ENCODE measurements at places on chromosomes 7 and 10.

- DNase-seq = no peak
Measured at GRCh38 chr7:157423886-157424565, 87.2 kb downstream of the DNAJB6 start.

- no peak for DNase-seq
Measured at GRCh38 chr7:116940689-116941370, 12.5 kb upstream of the ST7 start.

DNA sequence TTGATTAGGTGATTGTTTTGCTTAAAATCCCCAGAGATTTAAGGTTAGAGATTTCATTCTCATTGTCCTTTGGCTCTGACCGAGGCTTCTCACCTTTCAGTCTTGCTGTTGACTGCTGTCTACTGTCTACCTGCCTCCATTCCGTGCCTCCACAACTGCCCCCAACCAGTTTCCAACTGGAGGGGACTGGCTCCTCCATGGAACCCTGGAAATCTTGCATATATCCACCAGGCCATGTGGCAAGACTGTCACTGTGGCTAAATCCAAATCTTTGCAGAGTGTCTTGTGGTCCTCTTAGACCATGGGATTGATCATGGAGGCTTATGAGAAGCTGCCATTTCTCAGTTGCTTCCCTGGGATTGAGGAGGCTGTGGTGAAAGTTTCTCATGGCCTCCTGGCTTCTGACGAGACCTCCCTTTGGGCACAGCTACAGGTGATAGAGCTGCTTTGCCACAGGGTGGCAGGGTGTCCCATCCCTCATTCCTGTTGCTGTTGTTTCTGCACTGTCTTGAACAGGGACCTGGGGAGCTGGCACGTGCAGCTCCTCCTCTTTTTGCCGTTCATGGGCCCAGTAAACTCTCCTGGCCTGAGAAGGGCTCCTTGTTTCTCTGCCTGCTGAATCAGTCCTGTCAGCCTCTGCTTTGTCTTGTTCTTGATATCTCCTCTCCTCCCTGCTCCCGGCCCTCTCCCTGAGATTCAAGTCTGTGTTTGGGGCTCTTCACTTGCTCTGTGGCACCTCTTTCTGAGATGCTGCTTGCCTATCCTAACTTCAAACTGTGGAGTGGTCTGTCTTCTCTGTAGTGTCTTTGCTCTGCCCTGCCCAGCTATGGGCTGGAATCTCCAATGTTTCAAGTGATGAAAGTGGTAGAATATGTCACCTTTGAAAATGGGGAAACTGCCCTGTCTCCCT is 63.6 kb upstream of the IGFBP3 start:
- DNase-seq = no peak

DNA sequence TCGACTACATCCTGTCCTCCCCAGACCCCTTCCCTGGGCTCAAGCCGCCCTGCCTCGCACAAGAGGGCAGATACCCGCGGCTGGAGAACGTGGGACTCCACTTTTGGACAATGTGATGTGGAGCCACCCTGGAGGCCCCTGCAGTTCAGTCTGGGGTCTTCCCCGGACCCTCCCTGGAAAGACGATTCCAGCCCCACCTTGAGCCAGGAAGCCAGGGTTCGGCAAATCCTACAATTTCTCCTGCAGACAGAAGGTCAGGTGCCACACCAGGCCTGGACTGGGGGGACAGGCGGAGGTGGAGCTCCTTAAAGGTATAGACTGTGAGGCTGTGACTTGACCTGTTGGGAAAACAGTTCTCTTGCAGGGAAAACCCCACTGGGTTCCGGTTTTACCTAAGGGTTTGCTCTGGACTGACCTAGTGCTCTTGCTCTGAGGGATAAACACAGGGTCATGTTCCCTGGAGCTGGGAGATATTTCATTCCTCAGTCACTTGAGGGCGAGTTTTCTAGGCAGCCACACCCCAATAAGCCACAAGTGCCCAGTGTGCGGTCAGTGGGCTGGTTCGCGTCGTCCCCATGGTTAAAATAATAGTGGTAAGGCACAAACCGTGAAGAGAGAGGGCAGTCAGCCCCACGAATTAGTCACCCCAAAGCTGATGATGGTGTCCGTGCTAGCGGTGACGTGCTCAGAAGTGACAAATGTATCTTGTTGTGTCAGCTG is 1.6 kb downstream of the FOXL3 start:
- DNase-seq = no peak

DNA sequence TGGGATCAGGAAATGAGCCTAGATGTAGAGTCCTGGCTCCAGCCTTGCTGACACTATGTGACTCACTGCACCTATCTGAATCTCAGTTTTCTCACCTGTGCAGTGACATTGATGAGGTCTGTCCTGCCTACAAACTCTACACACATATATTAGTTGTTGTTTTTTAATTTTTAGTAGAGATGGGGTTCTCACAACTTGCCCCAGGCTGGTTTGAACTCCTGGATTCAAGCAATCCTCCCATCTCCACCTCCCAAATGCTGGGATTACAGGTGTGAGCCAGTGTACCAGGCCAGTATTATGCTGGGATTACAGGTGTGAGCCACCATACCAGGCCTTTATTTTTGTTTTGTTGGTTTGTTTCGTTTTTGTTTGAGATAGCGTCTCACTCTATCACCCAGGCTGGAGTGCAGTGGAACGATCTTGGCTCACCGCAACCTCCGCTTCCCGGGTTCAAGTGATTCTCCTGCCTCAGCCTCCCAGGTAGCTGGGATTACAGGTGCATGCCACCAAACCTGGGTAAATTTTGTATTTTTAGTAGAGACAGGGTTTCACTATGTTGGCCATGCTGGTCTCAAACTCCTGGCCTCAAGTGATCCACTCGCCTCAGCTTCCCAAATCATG is 11.8 kb upstream of the DDIT4 start:
- DNase-seq = no peak

GRCh38 chr10:24488631-24489030 is 235.1 kb downstream of the ARHGAP21 start:
- DNase-seq = no peak

DNA sequence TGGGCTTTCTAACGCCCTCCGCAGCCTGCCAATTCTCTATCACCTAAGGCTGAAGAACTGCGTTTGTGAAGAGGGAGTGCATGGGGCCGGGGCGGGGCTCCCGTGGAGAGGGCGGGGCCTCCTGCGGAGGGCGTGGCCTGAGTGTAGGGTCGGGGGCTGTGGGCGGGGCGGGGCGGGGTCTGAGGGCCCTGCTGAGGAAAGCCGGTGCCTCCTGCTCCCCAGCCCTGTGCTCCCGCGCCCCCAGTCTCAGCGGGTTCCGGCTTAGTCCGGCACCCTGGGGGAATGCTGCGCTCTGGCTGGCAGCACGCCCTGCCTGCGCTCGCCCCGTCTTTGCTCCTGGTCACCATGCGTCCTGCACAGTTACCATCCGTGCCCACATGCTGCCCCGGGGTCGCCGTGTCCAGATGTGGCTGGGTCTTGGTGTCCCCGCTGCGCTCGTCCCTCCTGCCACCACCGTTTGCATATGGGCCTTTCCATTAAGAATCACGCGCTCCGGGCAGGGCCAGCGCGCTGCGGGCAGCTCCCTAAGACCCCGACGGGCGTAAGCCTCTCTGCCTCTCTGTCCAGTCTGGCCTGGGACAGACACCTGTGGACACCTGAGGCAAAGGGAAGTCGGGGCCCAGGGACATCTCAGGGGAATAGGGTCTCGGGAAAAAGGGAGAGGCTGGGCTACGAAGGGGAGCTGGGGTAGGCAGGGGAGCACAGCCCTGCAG is 144.0 kb upstream of the RET start:
- no peak for DNase-seq

- DNase-seq = no peak
Measured at GRCh38 chr10:102408131-102408727, 10.4 kb downstream of the PSD start.

- no peak for DNase-seq
Measured at GRCh38 chr7:11327633-11328032, 354.0 kb downstream of the PHF14 start.

GRCh38 chr10:132199268-132199853 is 12.6 kb downstream of the DPYSL4 start:
- DNase-seq = no peak

DNA sequence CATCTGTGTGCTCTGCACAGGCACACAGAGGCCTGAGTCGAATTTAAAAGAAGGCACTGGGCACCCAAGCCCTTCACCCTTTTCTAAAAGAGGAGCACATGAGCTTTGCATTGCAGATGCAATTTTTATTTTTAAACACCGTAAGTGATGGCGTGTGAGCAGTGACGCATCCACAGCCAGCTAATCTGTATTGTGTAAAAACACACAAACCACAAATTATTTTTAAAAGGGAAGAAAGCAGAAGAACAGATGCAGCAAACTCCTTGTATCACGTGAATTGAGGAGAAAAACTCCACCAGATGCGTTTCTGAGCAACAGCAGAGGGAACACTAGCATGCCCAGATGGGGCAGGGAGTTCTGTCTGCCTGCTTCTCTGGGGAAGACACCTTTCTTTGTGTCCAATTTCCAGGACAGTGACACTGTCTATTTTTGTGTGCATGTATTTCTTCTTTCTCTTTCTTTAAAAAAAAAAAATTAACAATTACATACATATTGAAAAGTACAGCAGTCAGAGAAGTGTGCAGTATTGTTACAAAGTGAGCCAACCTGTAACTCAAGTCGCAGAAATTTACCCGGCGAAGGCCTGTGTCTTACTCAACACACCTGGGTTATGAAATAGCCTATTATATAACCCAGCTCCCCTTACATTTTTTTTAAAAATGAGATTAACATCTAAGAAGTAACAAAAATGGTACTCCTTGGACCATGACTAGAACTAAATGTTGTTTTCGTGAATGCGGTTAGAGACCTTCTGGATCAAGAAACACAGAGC is 39.2 kb downstream of the EEPD1 start:
- DNase-seq = no peak

- no peak for DNase-seq
Measured at GRCh38 chr10:8840356-8840755, 785.9 kb downstream of the GATA3 start.

GRCh38 chr7:22378199-22378980 is 21.4 kb upstream of the RAPGEF5 start:
- DNase-seq = no peak

GRCh38 chr10:16646181-16647059 is 124.7 kb upstream of the C1QL3 start:
- no peak for DNase-seq

DNA sequence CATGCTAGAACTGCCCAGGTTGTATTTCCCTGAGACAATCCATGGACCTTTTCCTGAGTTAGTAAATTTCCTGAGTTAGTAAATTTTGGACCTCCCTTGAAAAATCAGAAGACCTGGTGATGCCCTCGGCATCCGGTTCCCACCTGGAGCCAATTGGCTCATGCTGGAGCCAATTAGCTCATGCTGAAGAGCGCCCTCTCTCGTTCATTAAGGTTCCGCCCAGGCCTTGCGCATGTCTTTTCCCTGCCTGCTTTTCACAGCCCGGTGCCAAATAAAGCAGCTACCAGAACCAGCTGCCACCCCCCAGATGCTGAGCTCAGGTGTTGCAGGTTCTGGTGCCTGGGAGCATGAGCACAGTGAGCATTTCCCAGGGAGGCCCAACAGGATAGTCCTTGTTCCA is 96.2 kb downstream of the APBB1IP start:
- DNase-seq = no peak

DNA sequence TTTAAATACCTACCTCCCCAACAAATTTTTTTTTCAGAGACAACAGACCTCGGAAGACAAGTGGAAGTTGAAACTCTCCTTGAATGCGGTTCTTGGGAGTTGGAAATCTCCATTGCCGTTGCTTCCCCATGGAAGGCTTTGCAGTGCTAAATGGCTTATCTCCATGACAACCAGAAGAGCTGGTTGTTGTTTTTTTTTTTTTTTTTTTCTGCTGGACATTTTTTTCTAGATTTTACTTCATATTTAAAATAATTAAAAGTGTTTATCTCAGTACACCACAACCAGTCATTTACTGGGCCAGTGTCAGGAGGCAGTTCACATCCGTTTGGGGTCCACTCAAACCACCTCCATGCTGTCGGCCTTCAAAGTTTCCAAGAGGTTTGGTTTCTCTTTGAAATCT is 348.5 kb upstream of the PRKCQ start:
- DNase-seq = no peak

DNA sequence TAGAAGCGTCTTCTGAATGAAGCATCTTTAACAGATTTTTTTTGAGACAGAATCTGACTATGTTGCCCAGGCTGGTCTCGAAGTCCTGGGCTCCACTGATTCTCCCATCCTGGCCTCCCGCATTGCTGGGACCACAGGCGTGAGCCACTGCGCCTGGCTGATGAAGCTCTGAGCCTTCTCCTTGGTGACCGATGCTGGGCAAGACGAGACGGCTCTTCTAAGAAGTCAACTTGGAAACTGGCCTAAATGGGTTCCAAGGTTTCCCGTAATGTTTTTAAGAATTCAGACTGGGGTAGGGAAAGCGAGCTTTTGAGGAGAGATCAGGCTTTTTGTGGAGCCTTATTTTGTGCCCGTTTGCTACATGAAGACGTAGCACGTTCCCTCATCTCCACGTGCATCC is 224.5 kb downstream of the ZMYND11 start:
- no peak for DNase-seq

- DNase-seq = no peak
Measured at GRCh38 chr10:5490032-5490431, 9.3 kb downstream of the CALML5 start.

GRCh38 chr10:103657061-103657591 is 163.6 kb downstream of the NEURL1 start:
- no peak for DNase-seq

- DNase-seq = no peak
Measured at GRCh38 chr10:31390804-31391203, 71.8 kb downstream of the ZEB1 start.

DNA sequence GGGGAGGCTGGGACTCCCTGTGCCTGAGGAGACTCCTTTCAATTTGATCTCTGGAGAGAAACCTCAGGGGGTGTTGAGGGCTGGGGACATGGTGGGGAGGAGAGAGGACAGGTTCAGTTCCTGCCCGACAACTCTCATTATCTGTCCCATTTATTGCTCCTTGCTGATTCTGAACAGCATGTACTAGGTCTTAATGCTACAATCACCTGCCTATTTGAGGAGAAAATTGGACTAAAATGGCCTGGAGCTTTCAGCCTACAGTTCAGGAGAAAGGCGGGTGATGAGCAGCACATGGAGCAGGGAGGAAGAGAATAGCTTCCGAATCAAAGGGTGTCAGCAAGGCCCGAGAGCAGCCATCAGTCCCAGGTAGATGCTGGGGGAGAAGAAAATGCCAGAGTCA is 30.0 kb upstream of the ADCYAP1R1 start:
- DNase-seq = no peak

GRCh38 chr10:97585439-97585811 is 1.2 kb downstream of the HOGA1 start:
- DNase-seq = no peak

DNA sequence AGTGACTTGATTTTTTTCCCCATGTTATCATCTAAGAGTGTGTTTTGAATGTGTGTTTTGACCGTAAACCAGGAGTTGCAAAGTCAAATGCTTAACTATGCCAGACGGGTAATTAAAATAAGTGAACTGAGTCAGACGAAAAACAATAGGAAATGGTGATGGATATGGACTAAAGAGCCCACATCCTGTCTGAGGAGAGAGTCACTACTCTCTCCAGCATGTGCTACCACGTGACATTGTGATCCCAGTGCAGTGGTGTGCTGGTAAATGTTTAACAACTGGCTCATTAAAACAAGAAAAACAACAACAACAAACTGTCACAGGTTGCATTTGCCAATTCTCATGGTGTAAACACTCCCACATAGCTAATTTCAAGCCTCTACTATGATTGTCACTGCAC is 164.3 kb downstream of the SUGCT start:
- no peak for DNase-seq

GRCh38 chr7:18356191-18356645 is 139.3 kb upstream of the HDAC9 start:
- DNase-seq = no peak

- no peak for DNase-seq
Measured at GRCh38 chr7:11416641-11417458, 415.1 kb downstream of the THSD7A start.

Measured in HuH-7 (cell line).